T follicular helper cell (primary cell): ENCODE measurements at places on chromosomes 2 and 18.

- DNase-seq = no peak
Observed at GRCh38 chr2:26892922-26893524, 45.1 kb downstream of the DPYSL5 start.

GRCh38 chr18:2827061-2827460, 19.7 kb upstream of the EMILIN2 start:
- DNase-seq = no peak

DNA sequence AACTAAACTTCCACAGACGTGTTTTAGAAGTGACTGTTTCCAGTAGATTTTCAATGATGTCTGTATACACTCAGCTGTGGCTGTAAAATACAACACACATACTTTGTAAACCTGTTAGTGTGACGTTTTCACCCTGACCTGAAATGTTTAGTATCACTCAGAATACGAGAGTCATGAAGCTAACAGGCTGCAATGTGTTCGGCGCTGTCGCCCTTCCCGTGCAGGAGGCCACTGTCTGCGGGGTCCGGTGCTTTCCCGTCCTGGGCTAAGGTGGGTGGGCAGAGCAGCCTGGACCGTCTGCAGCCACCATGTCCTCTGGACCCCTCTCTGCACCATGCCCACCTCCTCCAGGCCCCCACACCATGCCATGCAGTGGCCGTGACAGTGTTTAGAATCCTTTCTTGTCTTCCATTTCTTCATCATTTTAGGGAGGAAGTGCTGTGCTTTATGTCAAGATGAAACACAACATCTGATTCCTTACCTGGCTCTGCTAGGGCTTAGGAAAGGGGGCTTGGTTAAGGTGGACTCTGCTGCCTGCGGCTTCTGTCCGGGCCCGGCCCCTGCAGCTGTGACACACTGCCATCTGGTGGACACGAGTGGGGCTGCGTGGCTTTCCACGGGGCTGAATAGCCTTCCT, 53.8 kb upstream of the RBM44 start:
- peak; percentile 72 for DNase-seq

- no peak for DNase-seq
Observed at GRCh38 chr2:30445266-30445821, 1.7 kb upstream of the LCLAT1 start.

GRCh38 chr2:241507430-241508239, 749 bp downstream of the STK25 start:
- DNase-seq = peak; percentile 5

- DNase-seq = no peak
Observed at GRCh38 chr2:232492236-232492848, 4.7 kb upstream of the ECEL1 start.

DNA sequence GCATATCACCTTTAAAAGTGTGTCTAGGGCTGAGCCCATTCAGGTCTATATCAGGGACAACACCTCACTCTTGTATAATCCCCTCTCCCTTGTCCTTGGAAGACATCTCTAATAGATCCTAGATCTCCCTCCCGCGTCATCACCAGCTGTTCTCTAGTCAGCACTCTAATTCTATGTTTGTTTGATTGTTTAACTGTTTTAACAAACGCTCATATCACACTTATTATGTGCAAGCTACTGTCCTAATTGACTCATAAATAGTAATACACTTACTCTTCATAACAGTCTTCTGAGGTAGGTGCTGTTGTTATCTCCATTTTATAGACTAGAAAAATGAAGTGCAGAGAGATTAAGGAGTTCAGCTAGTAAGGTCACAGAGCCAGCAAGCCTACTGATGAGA, 1.6 kb upstream of the ERMN start:
- DNase-seq = no peak

DNA sequence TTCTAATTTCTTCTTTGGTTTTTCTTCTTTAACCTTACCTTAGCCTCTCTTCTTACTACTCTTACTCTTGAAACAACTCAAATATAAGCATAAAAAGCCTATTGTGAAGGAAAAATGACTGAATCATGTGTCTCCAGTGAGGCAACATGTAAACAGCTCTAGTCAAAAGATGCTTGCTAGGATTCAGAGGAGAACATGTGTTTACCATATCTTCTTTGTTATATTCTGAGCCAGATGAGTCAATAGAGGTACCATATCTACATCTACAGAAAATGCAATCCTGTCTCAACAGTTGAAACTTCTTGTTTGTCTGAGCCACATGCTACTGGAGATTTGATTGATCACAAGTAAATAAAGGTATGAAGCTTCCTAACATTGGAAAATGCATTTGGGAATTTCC, 15.9 kb upstream of the FIGN start:
- no peak for DNase-seq

DNA sequence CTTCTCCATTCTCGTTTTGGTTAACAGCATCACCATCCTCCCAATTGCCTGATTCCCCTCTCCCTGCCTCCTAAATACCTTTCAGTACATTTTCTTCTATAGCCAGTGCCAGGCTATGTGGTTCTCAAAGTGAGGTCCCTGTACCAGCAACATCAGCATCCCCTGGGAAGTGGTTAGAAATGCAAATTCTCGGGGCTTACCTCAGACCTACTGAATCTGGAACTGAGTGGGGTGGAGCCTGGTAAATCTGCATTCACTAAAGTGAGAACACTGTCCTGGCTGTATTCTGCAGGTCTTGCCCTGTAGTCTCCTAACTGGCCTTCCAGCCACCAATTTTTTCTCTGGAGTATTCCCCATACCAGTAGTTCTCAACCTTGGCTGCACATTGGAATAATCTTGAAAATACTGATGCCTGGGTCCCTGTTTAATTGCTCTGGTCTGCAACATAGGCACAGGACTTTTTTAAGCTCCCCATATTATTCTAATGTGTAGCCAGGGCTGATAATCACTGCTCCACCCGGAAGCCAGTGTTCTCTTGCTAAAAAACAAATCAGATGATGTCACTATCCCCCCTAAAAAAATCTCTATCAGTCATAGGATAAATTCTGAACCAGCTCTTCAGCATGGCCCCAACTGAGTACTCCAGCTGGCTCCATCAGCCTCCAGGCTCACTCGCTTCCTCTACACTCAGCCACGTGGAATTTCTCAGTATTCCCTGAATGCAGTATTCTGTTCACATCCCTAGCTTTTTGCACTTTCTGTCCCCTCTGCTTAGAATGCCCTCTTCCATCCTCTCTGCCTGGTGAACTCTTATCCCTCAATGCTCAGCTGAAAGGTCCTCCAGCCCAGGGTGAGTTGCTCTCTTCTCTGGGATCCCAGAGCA, 98.4 kb downstream of the CDK15 start:
- DNase-seq = no peak

- DNase-seq = no peak
Observed at GRCh38 chr18:9838144-9838877, 47.5 kb upstream of the TXNDC2 start.

GRCh38 chr2:111966241-111966640, 67.8 kb downstream of the MERTK start:
- DNase-seq = no peak

DNA sequence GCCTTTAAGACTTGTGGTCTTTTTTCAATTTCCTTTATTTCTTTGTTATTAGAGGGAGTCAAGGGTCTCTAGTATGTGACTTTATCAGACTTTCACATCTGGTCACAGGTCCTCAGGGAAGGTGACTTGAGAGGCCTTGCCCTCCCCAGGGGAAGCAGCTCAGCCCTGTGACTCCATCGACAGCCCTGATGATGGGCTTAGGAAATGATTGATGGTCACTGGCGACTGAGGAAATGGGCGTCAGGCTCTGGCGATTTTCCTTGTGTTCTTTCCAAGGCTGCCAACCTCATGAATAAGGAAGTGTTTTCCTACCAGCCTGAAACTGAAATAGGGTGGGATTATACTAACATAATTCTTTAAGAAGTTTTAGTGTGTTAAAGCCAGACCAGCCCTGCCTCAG, 21.1 kb downstream of the SERPINE2 start:
- no peak for DNase-seq
